ENCODE measurements at places on chromosomes 6 and 20.

GRCh38 chr6:3351829-3352524 is 93.2 kb downstream of the PSMG4 start:
- DNase-seq: no peak

DNA sequence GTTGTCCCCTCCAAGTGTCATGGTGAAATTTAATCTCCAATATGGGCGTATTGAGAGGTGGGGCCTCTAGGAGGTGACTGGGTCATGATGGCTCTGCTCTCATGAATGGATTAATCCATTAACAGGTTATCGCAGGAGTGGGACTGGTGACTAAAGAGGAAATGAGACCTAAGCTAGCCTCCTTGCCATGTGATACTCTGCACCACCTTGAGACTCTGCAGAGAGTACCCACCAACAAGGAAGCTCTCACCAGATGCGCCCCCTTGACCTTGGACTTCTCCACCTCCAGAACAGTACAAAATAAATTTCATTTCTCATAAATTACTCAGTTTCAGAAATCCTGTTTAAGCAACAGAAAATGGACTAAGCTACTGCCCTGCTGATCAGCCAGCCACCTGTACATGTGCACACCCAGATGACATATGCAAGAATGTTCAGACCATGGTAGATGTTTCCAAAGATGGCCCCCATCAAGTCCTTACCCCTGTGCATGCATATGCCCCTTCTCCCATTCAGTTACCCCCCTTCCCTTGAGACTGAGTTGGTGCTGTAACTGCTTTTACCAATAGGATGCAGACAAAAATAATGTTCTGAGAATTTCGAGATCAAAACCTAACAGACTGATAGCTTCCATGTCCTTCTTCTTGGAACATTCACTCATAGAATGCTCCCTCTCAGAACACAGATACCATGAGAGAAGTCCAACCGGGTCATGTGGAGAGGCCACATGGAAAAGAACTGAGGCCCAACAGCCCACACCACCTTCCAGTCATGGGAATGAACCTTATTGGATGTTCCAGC is 28.4 kb downstream of the MAP3K5 start:
- no peak for DNase-seq

DNA sequence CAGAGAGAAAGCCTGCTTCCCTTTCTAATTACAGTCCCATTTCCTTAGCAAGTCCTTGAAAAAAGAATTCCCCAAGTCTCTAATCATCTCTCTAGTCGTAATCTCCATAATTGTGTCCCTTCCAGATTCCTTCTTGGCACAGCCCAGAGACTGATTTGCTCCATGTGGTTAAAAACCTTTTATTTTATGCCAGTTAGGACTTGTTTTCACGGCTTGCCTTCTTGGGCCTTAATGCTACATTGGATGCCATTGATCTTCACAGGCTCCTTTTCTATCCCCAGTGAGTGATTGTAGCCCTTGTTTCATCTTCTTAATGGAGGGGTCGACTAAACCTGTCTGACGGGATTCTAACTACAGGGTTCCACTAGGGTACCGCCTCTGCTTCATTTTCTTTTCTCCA is 650.6 kb upstream of the ARID1B start:
- no peak for DNase-seq

DNA sequence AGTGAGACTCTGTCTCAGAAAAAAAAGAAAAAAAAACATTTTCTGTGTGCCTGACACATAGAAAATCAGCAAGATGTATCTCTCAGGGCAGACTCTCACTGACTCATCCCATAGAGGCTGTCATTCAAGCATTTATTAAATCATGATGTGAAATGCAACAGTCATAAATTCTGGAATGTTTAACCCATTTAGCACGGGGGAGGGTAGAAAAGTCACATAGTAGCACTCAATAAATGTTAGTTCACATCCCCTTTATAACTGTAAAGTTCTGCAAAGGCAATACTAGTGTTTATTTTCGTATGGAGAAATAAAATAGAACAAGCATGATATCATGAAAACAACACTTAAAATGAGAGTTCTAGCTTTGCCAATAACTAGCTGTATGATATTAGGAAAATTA is 15.5 kb upstream of the CARMIL1 start:
- DNase-seq: no peak

- no peak for DNase-seq
These were observed 5.0 kb upstream of the MPC1 start for GRCh38 chr6:166387642-166388289.

DNA sequence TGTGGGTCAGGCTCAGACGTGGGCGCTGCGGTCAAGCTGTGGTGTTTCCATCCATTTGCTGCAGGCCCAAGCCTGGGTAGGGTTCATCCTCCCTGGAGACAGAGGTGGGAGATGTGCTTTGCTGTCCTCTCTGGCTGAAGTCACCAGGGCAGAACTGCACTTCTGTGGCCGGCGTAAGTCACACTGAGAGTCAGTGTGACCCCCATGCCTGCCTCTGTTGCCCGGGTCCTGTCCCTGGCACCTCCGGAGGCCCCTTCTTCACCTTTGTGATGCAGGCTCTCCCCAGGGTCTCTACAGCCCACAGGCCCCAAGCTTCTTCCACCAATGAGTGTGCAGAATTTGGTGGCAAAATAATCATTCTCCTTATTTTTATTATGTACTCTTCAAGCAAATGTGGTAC is 53.8 kb upstream of the DACT2 start:
- no peak for DNase-seq

DNA sequence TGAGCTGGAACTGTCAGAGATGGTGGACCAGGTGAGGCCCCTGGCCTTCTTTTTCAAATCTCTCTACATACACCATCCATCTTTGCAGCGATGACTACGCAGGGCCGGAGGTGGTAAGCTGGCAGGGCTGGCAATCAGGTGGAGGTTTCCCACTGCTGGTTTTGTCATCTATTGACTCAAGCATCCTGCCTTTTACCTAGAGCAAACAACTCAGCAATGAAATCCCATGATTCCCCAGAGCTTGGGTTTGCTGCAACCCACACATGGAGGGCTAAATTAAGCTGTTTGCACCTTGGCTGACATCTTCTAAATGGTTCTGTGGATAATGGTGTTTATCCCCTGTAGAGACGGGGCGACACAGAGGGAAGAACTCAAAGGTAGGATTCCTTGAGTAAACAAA is 170.2 kb downstream of the SCP2D1 start:
- DNase-seq: no peak

DNA sequence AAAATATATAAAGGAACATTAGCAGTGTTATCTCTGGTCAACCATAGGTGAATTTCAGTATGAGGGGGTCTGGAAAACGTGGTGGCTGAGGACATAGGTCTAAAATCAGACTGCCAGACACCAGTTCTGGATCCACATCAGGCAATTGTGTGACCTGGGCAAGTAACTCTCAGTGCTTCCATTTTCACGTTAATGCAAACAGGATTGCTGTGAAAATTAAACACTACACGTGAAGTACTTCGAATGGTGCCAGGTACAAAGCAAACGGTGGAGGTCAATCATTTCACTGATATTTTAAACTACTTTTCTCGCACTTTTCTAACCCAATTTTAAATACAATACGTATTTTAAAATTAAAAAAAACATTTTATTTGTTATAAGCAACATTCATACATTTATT is 315.7 kb downstream of the TRDN start:
- no peak for DNase-seq

GRCh38 chr6:72746276-72746675 is 124.4 kb downstream of the KCNQ5 start:
- DNase-seq: no peak

DNA sequence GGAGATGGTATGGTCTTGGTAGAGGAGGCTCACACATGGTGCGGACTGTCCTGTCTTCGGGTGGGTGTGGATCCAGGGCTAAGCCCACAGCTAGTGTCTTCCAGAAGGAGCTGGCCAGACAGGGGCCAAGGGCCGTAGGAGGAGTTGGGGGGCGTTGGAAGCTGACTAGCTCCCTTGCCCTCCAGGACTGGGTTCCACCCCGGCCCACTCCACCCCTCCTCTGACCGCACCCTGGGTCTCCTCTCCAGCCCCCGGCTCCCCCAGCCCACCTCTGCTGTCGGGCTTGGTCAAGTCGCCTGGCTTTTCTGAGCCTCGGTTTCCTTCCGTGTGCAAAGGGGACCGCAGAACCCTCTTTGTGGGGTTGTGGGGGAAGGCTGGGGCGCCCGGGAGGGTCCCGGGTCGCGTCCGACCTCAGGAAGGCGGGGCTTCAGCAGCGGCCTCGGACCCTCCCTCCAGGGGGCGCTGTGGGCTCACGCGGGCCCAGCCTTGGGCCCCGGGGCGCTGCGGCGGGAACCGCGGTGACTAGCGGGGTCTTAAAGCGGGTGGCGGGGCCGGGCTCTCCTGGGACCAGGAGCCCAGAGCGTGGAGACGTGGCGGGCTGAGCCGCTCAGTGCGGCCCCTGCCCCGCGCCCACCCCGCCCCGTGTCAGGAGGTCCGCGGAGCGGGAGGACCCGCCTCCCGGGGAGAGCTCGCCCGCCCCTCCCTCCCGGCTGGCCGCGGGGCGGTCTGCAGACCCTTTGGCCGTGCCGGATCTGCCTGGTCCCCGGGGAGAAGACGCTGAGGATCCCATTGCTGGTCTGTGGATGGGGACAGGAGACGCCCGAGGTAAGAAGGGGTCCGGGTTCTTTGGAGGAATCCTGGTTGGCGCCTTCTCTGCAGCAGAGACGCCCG is 5.4 kb downstream of the NPBWR2 start:
- DNase-seq: peak; percentile 47

GRCh38 chr6:34243901-34244884 is 4.6 kb downstream of the SMIM29 start:
- no peak for DNase-seq

- DNase-seq: no peak
These were observed 22.8 kb downstream of the PANK2 start for GRCh38 chr20:3911956-3912355.

DNA sequence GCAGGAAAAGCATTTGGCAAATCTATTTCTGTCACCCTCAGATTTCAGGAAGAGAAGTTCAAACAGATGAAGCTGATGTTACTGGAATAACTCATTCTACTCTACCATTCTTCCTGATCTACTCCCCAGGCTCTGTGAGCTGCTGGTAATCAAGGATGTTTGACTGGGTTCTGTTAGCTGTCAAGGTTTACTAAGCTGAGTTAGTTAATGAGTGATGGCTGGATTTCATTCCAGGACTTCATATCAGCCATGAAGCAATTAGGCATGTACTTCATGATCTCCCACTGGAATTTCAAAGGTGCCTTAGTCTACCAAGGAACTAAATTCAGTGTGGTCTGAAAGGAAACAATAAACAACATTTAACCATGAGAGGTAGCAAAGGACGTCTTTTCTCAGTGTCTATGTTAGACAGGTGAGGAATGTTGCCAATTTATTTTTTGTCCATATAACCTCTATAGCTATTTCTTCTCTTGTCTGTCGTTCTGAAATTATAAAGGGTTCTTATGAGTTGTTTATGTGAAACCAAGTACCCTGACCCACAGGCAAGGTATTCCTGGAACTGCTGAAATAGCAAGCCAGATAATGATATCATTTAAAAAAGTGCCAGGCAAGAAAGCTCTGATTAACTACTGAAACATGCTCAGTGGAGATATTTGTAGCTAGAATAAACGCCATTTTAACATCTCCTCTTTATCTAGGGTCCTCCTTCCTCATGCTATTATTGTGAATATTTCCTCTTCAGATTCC is 112.9 kb downstream of the BACH2 start:
- DNase-seq: no peak

GRCh38 chr6:111861431-111861885 is 11.8 kb downstream of the FYN start:
- DNase-seq: no peak

GRCh38 chr6:54878718-54879117 is 32.1 kb downstream of the FAM83B start:
- DNase-seq: no peak

DNA sequence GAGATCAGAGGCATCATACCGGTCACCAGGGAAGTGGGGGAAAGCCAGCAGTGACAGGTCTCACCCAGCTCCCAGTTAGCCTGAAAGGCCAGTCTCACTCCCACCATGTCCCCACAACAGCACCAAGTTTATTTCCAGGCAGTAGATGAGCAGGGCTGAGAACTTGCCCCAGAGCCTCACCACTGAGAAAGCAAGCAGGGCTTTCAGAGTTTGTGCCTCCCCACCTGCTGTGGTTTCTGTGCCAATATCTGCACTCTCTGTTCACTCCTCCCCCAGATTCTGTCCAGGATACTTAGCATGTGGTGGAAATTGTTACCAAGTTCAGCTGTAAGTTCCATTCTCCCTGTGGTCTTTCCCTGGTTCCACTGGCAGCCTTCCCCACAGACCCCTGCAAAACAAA is 255.0 kb upstream of the HTR1E start:
- DNase-seq: no peak

DNA sequence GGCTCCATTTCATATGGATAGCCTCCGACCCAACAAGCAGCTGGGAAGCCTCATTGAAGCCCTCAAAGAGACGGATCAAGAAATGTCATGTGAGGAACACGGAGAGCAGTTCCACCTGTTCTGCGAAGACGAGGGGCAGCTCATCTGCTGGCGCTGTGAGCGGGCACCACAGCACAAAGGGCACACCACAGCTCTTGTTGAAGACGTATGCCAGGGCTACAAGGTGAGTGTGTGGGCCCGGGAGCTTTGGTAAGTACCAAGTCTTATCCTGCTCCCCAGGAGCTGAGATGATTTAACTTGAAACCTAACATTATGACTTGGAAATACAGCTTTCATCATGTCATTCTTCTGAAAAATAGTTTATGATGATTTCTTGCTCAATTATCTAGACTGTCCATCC is 4.1 kb downstream of the TRIM38 start:
- no peak for DNase-seq

GRCh38 chr20:63698739-63699465 is 2.5 kb downstream of the TNFRSF6B start:
- DNase-seq: no peak

GRCh38 chr6:112207131-112207530 is 47.2 kb downstream of the LAMA4 start:
- no peak for DNase-seq

DNA sequence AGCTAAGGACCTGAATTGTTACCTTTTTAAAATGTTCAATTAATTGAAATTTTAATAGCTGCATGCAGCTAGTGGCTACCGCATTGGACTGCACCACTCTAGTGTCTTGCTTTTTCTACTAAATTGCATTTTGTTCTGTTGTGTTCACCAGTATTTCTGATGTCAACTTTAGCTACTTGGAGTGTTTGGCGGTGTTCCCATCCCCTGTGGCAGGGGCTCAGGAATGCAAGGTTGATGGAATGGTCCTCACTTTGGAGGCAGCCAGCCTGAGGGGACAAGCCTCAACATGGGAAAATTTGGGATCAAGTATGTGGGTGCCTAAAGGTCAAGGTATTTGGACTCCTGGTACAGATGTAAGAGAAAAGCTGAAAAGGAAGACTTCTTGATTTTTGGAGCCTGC is 230.1 kb upstream of the PRND start:
- no peak for DNase-seq
